ENCODE measurements at places on chromosomes 7 and 10.

GRCh38 chr10:73576890-73577591, 14.1 kb downstream of the USP54 start:
- DNase-seq, result no peak

GRCh38 chr10:53748319-53748718, 975.7 kb upstream of the MBL2 start:
- no peak for DNase-seq

GRCh38 chr7:111232249-111233084, 141.5 kb downstream of the LRRN3 start:
- DNase-seq, result no peak

DNA sequence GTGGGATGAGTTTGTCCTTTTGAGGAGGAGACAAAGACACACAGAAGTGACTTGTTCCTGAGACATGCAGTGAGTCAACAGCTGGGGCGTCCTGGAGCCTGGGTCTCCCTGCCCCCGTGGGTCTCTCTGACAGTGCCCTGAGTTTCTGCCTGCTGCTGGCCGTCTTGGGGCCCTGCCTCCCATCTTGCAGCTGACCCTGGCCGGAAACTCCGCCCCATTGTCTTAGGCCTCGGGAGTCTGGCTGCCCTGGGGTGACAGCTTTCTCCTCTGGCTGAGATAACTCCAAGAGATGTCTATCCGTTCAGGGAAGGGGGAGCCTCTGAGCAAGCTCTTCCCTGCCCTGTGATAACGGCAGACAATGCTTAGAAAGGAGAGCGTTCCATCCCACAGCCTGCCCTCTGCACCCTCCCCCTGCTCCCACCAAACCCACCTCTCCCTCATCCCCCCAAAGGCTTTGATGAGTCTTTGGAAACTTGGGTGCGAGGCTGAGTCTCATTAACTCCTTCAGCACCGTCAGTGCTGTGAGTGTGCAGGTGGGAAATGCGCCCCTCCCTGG, 69.5 kb upstream of the PODXL start:
- no peak for DNase-seq

GRCh38 chr7:100943693-100944092, 5.6 kb upstream of the MUC3A start:
- DNase-seq, result no peak

GRCh38 chr10:19194866-19195265, 146.3 kb downstream of the MALRD1 start:
- no peak for DNase-seq

DNA sequence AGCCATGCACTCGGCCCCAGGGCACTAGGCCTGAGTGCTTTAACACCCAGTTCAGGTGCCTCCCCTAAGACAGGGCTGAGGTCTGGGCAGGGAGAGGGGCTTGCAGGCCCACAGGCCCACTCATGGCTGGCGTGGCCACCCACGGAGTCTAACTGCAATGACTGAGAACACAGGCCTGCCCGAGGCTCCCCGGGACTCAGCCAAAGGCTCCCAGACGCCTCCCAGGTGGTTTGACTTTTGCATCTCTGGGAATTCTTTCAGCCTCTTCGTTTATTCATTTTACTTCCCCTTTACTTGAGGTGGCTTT, 37.3 kb downstream of the PTPRN2 start:
- peak; percentile 80 for DNase-seq

GRCh38 chr10:11294831-11295450, 277.3 kb downstream of the CELF2 start:
- DNase-seq, result no peak

DNA sequence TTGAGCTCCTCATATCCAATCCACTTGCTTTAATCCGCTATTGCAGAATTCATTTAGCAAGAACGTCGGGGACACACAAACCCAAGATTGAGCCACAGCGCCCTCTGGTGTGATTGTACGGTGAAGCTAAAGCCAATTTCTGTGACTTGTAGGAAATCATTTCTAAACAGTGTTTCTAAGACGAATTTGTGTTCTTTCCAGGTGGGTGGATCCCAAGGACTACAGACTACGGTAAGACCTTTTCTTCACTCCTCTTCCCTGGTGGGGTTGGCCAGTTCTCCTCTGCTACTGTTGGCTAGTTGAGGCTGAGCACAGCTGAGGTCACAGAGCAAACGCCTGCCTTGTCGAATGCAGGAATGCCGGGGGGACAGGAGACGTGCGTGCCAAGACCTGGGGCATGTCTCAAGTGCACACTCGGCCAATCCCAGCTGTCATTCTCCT, 5.2 kb downstream of the DMBT1 start:
- peak; percentile 82 for DNase-seq

DNA sequence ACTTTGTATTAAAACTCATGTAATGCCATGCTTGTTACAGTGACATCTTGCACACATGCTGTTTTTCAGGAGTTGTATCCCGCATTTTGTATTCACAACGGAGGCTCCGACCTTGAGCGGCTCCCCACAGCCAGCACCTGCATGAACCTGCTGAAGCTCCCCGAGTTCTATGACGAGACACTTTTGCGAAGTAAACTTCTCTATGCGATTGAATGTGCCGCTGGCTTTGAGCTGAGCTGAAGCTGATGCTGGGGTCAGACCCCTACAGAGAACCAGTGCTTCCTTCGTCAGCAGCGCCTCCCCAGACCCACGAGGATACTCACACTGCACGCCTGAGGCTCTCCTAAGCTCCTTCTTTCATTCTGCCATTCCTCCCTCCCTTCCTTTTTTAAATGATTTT, 69.3 kb upstream of the DNAJB6 start:
- no peak for DNase-seq

GRCh38 chr7:111954056-111954455, 252.1 kb downstream of the DOCK4 start:
- DNase-seq, result no peak

DNA sequence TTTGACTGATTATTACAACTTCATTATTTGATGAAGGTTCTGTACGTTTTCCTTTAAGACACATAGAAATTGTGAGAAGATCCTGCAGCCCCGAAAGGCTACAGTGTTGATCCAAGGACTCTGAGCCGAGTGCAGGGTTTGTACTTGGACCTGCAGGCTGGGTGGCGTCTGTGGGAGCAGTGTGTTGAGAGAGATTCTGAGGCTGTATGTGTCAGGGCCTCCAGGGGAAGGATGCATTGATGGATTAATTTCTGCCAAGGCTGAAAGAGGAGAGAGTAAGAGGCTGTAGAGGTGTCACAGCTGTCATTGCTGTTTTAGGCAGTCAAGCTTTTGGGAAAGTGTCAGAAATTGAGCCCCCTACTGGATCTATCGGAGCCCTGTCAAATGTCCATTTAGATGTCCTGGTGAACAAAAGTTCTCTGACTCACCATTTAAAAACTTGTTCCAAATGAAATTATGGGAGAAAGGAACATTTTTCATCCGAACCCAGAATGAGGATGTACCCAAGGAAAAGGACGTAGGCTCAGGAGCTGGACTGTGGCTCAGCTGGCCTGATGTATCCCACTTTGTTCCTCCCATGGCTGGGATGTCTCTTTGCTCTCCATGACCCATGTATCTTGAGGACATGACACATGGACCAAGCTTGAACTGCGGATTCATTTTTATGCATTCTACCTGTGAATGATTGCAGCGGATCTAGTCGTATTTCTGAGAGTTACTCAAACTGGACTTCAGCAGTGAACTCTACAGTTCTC, 102.2 kb downstream of the TCF7L2 start:
- no peak for DNase-seq

DNA sequence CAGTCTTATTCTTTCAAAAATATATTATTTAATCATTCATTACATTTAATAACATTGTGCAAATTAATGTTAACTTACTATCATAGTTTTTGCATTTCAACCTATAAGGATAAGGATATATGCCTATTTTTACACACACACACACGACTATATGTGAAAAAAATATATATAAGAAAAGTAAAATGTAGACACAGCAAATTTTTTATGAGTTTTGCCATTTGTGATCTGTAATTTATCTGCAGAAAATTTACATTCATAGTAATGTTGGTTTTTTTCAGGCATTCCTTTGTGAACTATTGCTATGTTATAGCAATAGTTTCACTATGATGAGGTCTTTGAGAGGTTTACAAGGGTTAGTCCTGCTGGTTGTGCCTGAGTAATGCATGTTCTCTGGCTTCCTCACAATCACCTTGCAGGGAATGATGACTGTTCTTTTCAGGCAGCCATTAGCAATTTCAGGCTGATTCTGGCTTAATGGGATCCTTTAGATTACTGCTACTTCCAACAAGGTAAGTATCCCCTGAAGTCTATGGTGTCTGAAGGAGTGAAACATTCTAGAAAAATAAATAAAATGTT, 183.7 kb upstream of the CDK1 start:
- DNase-seq, result no peak

- no peak for DNase-seq
Observed at GRCh38 chr7:139374246-139374645, 14.6 kb downstream of the LUC7L2 start.

DNA sequence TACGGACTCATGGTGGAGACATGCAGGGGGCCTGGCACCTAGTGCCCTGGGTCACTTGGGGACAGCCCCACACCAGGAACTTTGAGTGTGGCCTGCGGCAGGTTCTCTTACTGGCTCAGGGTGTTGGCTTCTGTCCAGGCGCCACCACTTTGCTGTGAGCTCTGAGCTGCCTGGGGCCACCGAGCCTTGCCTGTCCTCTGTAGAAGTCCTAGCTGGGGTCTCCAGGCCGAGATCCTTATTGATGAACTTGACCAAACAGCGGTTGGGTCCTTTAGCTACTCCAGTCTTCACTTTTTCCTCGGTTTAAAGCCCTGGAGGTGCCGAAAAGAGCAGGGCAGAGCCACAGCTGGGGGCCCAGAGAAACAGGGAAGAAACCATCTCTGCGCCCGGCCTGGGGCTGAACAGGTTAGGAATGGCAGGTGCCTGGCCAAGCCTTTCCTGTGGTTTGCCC, 41.3 kb downstream of the ZNF467 start:
- no peak for DNase-seq

- no peak for DNase-seq
Observed at GRCh38 chr10:108899670-108900069, 1023.6 kb downstream of the XPNPEP1 start.

- no peak for DNase-seq
Observed at GRCh38 chr10:54469587-54470323, 331.3 kb downstream of the PCDH15 start.

GRCh38 chr10:103916876-103917275, 1.1 kb downstream of the STN1 start:
- DNase-seq, result no peak

DNA sequence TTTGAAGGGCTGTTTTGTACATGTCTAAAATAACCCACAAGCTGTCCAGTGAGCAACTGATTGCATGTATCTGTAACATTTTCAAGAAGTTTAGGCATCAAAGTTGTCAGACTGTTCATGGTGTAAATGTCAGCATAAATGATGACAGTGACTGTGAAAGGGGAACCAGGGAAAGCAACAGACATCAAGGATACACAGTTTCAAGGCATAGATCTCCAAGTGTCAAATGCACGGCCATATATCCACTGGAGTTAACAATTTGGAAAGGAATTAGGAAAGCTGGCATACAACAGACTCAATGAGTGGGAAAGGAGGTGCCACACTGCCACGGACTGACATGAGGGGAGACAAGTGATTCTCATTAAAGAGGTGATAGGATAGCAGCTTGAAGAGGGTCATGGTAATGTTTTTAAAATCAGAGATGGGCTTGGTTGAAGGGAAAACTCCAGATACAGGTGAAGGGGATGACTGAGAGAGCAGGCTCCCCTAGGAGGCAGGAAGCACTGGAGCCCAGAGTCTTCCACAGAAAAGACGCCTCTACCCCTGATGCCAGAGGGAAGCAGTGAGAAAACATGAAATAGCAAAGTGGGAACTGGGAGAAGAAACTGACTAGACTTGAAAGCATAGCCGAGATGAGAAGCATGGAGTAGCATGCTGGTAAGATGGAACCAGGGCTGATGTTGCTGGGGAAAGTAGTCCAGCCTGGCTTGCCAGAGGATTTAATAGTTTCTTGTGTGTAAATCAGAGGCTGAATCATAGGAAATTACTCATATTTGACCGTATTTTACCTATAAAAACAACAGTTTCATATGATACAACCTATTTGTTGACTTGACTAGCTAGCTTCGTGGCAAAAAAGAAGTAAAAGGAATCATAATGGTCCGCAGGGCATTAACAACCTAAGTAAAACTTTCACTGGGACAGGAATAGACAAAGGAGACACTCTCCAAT, 18.6 kb downstream of the NSMCE4A start:
- DNase-seq, result no peak

DNA sequence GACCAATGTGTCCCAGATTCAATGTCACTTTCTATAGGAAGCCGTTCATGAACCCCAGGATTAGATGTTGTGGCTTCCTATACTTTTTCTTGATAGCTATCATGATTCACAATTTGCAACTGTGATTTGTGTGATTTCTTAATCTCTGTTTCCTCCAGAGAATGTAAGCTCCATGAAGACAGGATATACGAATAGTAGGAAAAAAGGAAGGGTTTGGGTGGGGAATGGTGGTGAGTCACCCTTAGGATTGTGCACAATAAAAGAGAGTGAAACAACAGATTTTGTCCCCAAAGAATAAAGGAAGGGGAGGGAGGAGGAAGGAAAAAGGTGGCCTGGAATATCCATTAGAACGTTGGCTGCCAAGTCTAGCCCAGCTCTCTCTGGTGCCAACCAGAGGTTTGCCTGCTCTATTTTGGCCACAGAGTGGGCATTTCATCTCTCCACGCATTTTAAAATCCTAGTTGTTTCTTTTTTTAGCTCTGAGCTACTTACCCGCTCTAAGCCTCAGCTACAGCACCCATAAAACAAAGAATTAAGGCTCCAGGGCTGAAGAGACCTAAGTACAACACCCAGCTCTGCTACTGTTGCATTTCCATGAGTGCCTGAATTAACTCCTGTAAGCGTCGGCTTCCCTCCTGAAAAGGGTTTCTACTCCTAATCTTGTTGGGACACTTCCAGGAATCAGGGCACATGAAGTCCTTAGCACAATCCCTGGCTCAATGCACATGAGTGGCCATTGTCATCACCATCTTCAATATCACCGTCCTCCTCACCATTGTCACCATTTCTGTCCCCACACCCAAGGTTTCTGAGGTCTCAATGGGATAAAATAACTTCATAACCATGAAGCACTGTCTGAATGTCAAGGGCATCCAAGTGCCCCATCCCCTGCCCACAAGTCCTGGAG, 3.5 kb downstream of the HK1 start:
- DNase-seq, result no peak

GRCh38 chr7:18558503-18558902, 63.0 kb downstream of the HDAC9 start:
- DNase-seq, result no peak

DNA sequence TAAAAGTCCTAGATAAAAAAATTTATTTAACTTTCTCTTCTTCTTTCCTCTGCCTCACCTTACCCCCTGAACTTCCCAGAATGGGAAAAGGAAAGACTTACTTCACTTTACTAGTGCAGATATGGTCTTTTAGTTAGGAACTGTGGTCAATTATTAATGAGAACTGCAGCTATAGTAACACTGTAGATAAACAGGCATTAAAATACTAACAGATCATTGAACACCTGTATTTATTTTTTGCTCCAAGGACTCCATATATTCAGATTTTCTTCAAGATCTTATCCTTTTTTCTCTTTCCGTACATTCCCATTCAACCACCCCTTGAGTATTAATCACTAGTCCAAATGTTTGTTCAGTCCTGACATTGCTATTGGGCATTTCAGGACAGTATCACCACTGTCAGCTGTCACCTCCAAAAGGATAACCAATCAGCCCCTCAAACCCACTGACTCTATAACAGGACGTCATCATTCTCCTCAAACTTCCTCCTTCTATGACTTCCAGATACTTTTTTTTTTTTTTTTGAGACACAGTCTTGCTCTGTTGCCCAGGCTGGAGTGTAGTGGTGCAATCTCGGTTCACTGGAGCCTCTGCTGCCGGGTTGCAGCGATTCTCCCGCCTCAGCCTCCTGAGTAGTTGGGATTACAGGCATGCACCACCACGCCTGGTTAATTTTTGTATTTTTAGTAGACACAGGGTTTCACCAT, 4.2 kb downstream of the CPVL start:
- DNase-seq, result no peak
